ENCODE measurements at places on chromosomes 7 and 10.

DNA sequence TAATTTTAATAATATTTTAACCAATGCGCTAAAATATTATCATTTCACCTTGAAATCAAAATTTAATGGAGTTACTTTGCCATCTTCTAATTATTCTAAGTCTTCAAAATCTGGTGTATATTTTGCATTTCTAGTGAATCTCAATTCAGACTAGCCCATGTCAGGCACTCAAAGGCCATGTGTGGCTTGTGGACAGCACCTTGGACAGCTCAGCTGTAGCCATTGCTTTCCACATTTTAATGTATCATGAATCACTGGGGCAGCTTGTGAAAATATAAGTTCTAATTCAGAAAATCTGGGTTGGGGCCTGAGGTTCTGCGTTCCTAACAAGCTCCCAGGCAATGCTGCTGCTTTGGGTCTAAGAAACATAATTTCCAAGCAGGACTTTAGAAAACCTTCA is 57.2 kb downstream of the MGAM2 start:
- DNase-seq: no peak

- no peak for DNase-seq
Observed at GRCh38 chr7:43405948-43406347, 177.0 kb upstream of the STK17A start.

- DNase-seq: no peak
Observed at GRCh38 chr10:20634839-20635238, 262.3 kb downstream of the NEBL start.

GRCh38 chr10:118080817-118081216 is 34.1 kb upstream of the RAB11FIP2 start:
- no peak for DNase-seq

DNA sequence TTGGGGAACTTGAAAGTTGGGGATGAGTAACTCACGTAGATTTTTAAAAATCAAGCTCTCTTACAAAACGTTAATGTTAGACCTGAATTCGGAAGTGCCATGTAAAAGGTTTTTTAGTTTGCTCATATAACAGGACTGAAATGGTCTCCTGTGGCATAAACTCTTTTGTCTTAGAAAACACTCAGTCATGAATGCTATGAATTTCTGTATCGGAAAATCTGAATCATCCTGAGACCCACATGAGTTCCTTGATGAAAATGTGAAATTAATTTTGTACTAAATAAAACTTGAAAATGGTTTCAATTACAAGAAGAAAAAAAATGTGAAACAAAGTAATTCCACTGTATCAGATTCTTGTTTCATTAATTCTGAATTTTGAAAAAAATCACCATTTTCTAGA is 134.8 kb upstream of the BMPER start:
- DNase-seq: no peak

- no peak for DNase-seq
Observed at GRCh38 chr10:2836921-2837662, 230.3 kb upstream of the PFKP start.

GRCh38 chr10:48792687-48793096 is 108.0 kb downstream of the WDFY4 start:
- DNase-seq: no peak

DNA sequence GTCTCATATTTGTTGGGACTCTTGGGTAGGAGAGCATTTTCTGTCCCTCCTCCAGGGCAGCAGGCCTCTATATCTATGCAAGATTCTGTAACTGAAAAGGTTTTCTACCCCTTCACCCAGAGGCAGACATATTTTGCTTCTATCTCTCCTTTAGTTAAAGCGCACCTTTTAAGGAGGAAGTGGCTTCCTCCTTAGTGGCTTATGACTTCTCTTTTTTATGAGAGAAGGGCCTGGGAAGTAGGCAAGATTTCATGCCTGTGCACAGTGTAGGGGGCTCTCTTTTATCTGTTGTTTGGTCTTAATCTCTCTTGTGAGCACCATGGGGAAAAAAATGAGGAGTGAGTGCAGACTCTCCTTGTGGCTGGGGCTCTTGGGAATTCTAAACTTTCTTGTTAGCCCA is 122.1 kb downstream of the LRMDA start:
- no peak for DNase-seq

DNA sequence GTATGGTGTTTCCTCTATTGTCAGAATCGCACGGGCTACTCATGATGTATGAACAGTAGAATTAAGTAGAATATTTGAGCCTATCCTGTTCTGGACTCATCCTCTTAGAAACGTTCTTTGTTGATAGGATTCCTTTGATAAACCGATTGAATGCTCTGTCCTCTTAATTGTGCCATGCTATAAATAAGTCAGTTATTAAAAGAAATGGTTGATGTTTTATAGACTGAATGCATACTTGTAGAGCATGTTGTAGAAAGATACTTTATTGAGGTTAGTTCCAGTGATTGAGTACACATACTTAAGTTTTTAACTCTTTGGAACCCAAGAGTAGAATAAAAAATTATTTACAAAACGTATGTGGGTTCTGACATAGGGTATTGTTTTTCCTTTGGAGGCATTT is 54.9 kb upstream of the HBP1 start:
- no peak for DNase-seq

DNA sequence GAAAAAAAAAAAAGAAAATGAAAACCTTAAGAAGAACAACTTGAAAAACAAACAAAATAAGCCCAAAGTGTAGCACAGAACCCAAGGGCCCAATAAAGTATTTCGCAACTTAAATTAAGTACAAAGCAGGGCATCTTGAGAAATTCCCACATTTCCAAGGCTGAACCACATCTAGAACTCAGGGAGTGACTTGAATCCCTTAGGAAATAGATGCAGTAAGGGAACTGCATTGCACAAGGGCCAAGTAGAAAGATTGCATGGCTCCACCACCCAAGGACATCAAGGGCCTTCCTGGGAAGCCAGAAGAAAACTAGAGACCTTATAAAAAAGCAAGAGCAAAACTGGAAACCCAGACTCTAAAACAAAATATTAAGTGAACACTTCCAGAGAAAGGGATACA is 352.7 kb downstream of the CXCL12 start:
- no peak for DNase-seq

- no peak for DNase-seq
Observed at GRCh38 chr10:13062803-13063202, 37.2 kb upstream of the OPTN start.

- no peak for DNase-seq
Observed at GRCh38 chr10:121822180-121822579, 105.7 kb downstream of the ATE1 start.

DNA sequence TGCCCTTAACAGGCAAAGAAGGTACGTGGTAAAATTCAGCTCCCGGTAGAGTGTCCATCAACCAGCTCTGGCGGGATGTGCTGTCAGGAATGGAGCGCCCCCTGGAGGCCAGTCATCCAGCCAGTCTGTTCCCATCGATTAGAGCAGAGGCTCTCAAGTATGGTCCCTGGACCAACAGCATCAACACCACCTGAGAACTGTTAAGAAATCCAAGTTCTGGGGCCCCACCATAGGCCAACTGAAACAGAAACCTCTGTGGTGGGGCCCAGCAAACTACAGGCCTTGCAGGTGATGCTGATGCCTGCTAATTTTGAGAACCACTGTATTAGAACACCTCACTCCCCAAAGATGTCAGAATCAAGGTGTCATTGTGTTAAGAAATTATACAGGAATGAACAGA is 109.2 kb downstream of the DPY19L1 start:
- DNase-seq: no peak

DNA sequence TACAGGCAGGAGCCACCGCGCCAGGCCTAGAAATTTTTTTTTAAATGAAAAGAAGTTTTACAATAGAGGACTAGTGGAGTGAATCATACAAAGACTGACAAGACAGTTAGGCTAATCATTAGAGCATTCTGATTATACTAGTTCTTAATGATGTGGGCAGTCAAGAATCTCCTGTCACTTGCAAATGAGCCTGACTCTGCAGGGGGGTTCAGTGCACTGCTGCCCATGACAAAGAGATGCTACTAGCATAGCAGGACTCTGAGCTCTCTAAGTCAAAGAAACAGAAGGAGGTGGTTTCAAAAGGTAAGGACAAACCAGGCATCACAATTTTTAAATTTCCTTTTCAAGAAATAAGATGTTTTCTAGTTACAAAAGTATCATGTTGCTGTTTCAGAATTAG is 59.0 kb downstream of the CCDC6 start:
- DNase-seq: no peak

GRCh38 chr10:132319853-132320653 is 11.9 kb upstream of the LRRC27 start:
- no peak for DNase-seq

DNA sequence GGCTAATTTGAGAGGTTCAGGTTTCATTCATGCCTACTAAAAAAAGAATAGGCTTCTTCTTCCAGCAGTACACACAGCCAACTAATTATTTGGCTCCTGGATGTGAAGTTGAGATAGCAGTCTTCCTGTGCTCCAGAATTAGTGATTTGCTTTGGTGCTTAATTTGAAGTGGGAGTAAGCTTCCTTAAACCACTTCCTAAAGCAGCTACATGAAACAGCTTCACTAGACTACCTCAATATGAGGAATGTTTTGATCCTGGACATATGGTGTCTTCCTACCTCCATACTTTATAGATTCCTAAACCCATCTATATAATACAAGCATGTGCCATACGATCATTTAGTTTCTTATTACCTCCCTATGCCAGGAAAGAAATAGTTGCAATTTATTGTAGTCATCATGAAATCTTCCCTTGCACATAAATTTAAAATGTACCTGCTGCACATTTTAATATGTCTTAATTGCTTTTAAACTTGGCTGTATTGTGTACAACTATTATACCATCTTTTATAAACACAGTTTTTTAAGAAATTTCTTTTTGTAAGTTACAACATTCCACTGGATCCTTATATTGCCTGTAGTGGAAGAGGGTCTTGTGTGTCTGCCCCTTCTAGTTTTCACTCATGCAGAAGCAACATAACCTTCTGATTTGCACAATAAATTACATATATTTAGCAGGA is 8.6 kb downstream of the VIM start:
- DNase-seq: no peak

- no peak for DNase-seq
Observed at GRCh38 chr7:128209229-128210035, 31.6 kb upstream of the LEP start.

GRCh38 chr7:92674379-92674778 is 84.2 kb upstream of the FAM133B start:
- DNase-seq: no peak

DNA sequence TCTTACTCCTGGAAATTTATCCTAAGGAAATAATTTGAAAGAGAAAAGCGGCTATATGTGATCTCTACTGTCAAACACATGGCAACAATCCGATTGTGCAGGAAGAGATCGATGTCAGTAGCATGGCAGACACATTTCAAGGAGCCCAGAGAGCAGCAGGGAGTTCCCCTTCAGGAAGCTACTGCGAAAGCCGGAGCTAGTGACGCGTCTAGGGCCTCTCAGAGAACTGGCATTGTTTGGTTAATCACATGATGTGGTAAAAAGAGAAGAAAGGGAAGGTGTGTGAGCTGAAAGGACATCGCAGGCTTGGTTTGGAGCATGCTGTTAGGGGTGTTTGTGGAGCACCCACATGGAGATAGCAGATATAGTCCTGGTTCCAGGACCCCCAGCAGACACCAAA is 74.9 kb downstream of the BEND7 start:
- DNase-seq: no peak

GRCh38 chr10:55212051-55212450 is 411.0 kb upstream of the PCDH15 start:
- DNase-seq: no peak

DNA sequence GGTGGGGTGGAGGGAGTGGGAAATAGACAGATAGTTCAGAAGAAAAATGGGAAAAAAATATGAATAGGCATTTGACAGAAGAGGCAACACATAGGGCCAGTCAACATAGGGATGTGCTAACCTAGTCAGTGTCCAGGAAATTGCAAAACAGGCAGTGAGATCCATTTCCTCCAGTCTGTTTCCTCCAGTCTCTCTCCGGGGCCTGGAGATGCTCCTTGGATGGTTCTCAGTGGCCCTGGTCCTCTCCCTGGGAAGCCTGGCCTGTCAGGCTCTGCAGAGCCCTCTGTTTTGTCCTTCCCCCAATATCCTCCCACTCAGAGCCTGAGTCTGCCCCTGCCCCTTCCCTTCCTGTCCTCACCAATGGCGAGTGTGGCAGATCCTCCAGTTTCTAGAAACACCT is 52.6 kb downstream of the SYPL1 start:
- DNase-seq: no peak

GRCh38 chr10:82883603-82884002 is 1008.6 kb downstream of the NRG3 start:
- DNase-seq: no peak

GRCh38 chr7:36896956-36897590 is 172.8 kb upstream of the AOAH start:
- no peak for DNase-seq

DNA sequence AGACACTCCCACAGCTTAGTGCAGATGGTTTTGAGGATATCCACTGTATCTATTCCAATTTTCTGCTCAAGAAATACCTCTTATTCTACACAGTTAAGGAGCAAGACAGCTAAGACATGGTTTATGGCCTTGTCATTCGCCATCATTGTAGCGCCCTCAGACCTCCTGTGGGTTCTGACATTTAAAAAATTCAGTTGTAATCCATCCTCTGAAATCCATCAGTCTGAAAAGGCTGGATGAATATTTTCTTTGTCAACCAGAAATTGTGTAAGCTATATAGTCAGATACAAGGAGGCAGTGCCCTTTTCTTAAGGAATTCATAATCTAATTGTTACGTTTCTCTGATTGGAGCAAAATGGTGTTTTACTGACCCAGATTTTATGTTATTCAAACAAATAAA is 353.6 kb downstream of the GALNT17 start:
- no peak for DNase-seq

- DNase-seq: no peak
Observed at GRCh38 chr10:116103668-116104067, 169.3 kb downstream of the GFRA1 start.

DNA sequence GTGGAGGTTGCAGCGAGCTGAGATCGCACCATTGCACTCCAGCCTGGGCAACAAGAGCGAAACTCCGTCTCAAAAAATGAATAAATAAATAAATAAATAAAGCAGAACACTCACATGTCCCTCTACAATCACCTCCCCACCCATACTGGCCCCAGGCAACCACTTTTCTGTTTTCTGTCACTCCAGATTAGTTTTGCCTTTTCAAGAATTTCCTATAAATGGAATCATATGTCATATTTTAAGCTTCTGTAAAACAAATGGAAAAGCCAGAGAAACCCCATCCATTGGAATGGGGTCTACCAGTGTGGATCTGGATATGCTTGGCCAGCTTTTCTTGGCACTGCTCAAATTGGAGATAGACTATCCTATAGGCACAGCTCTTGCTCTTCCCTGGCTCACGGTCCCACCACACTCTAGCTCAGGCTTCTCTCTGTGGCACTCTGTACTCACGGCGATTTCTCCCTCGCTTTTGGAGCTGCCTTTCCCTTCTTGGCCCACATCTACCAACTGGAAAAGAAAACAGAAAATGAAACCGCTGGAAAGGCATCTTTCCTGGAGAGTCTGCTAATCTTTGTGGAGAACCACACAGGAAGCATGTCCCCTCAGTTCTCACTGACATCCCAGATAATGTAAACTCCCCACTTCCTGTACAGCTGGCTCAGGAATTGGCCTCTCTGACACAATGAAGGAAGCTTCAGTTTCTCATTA is 210.1 kb downstream of the JCAD start:
- DNase-seq: no peak

Data from NCI-H1436 treated with DMSO at 0.1 percent for 48 hours (cell line).